Smooth muscle cell of the brain vasculature (primary cell): ENCODE measurements at places on chromosomes 2 and 18.

GRCh38 chr2:213980883-213981282 is 430.0 kb upstream of the VWC2L start:
- DNase-seq = no peak

GRCh38 chr2:142892715-142893114 is 15.3 kb downstream of the KYNU start:
- DNase-seq = no peak

DNA sequence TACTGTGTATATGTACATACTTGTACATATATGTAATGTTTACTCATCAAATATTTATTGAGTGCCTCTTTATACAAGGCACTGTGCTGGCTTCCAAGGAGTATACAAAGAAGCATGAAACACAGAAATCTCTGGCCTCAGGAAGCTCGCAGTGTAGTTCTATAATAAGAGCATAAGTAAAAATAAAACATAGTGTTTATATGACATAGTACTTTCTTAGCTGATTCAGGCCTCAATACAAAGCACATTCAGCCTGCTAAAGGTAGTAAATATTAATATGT is 13.9 kb downstream of the STAMBP start:
- no peak for DNase-seq

- no peak for DNase-seq
These were observed 209.8 kb downstream of the BCL2 start for GRCh38 chr18:63109802-63110201.

DNA sequence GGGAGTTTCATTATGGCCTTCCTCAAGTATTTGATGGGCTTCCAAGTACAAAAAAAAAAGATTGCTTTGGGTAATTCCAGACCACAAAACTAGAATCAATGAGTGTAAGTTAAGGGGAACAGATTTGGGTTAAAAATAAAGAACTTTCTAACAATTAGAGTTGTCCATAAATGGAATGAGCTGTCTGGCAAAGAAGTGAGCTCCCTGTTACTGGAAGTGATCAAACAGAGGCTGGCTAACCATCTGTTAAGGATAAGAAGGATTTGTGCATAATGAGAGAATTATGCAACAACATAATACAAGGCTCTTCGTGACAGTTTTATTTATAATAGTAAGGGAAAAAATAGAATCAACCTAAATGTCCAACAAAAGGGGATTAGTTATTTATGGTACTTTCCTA is 44.6 kb upstream of the ACVR1 start:
- DNase-seq = no peak

- DNase-seq = no peak
These were observed 51.8 kb upstream of the STAT1 start for GRCh38 chr2:191065785-191066184.

DNA sequence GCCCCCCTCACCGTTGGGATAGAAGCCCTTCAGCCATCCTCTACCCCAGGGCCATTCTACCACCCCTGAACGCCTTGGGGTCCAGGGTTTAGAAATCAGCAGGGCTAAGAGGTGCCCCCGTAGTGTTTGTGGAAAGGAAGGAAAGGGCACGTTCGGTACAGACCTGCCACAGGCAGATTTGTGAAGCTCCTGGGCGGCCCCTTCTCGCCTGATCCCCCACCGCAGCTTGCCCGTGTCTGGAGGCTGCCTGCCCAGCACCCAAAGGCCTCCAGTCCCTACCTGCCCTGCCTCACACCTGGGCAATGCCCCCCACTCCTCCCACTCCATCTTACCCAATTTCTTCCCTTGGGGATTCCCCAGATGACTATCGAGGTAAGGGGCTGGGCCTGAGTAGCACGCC is 21.2 kb downstream of the ATP6V1C2 start:
- no peak for DNase-seq

GRCh38 chr2:149587950-149588487 is 444 bp upstream of the MMADHC start:
- no peak for DNase-seq

DNA sequence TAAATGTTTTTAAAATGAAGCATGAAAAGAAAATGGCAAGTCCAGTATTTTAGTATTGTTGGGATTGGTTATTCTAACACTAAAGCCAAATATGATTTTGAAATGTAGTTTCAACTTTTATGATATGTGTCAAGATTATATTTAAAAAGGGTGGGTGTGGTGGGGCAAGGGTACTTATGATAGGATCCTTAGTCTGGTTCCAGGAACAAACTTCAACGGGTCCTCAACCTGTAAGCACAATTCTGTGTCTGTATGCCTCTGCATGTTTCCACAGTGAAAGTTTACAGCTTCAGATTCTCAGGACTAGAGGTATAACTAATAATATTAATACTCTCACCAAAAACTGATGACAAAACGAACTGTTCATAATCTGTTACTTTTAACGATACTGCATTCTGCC is 5.8 kb downstream of the USP34 start:
- DNase-seq = no peak

DNA sequence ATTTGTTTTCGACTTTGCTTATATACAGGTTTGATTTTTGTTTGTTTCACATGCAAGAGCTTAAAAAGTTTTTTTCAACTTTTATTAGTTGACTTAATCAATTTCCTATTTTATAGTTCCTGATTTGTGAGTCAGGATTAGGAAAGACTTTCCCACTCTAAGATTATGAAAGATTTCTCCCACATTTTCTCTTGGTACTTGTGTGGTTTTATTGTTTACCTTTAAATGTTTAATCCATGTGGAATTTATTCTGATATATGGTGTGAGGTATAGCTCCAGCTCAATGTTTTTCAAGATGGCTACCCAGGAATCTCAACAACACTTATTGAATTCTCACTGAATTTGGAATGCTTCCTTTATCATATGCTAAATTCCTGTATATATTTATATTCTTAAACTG is 117.8 kb upstream of the LGALSL start:
- DNase-seq = no peak

DNA sequence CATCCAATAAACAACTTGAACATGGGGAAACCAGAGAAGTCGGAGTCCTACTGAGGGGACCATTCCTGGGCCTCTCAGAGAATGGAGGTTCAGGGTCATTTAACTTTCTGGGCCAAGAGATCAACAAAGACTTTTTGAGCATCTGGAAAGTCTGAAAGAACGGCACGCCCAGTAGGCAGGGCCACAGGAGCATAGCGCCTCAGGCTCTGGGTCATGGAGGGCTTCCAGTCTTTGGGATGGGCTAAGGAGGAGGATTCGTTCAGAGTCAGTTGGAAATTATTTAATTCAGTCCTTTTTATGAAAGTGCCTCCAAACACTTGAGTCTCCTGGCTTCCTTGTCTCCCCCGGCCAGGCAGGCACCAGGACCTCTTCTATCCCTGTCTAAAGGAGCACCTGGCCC is 101.1 kb upstream of the GLI2 start:
- no peak for DNase-seq

- DNase-seq = no peak
These were observed 571.7 kb upstream of the FANCL start for GRCh38 chr2:58812771-58813344.

- no peak for DNase-seq
These were observed 79.4 kb upstream of the TCF7L1 start for GRCh38 chr2:85053802-85054201.
